ENCODE measurements at places on chromosomes 2 and 18.

DNA sequence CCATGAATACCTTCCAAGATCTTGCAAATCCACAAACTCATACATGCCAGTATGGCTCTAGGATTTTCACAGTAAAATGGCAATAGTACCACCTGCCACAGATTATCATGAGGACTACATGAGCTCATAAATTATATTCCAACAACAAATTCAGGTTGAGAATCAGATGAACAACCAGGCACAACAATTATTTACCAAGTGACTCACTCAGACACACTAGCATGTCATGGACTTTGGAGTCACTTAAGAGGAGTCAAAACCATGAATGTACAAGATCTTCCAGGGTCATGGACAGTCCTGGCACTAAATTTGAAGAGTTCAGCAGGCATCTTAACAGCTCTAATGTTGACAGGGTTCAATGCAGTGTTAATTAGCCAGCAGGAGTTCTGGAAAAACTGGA lies 34.4 kb upstream of the BZW1 start:
- DNase-seq: no peak

GRCh38 chr2:236613612-236614011 lies 44.0 kb downstream of the ACKR3 start:
- DNase-seq: no peak

- DNase-seq: no peak
Observed at GRCh38 chr2:104405623-104406022, 448.3 kb upstream of the POU3F3 start.

DNA sequence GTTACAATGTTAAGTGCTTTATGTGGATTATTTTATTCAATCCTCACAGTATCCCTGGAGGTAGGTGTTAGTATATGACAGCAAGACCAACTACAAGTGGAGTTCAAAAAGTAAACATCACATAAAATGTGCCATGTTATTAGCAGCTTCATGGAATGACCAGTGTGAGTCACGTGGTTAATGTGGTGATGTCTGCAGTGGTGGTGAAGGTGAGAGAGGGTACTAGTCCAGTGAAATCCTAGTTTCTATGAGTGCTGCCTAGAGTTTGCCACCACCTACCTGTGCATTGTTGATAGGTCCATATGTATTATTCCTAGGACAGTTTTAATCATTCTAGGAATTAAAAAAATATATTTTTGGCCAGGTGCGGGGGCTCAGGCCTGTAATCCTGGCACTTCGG lies 865.2 kb upstream of the DDX18 start:
- no peak for DNase-seq

DNA sequence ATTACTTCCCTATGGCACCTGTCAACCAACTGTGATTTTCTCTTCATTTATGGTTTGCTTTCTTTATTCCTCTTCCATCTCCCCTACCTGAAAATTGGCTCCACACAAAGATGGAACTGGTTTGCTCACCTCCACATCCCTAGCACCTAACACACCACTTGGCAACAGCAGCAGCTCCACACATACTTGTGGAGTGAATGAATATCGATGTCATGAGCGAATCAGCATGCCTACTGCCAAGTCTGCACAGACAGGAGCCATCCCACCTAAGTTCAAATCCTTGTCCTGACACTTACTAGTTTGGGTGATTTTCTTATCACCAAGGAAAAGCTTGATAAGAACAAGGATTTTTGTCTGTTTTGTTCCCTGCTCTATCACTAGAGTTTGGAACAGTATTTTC lies 191.4 kb upstream of the TMEM200C start:
- DNase-seq: no peak

DNA sequence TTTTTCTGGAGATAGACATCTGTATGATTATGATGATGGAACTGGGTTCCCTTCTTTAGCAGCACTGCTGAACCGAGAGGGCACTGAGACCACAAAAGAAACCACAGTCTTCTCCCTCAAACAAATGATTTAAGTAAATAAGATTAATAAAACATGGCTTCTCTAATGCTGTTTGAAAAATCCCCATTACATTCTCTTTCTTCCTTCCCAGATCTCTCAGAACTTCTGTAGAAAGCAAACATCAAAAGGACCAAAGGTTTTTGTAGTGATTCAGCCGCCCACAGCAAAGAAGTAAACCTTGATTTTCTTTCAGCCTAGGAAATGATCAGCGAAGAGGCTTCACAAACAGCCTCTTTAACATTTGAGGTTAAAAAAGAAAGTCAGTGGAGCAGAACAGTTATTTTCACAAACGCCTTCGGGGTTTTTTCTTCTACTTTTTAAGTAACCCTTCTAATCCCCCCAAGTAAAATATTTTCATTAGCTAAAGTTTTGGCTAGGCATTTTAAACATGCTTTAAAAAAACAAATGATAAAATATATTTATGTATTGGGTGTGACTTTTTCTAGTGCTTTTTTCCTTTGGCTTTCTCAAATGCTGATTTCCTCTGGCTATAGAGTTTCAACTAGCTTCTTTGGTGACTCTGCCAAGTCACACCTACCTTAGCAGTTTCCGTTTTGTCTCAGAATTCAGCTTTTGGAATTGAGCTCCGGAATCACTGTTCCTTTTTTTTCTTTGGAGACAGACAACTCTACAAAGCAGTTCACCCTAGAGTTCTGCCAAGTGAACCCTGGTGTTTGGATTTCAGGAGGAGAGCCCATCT lies 89.6 kb downstream of the UPP2 start:
- DNase-seq: no peak

DNA sequence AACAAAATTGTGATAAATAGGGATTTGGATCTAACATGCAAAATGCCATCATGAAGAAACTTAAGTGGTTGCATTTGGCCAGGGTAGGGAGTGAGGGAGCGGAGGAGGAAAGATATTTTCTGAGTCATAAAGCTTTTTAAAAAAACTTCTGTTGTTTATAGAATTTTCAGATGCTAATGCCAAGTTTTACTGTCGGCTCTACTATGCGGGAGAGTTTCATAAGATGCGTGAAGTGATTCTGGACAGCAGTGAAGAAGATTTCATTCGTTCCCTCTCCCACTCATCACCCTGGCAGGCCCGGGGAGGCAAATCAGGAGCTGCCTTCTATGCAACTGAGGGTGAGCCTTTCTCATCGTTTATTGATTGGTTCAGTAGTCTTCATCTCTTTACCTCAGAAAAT lies 56.0 kb upstream of the PTH2R start:
- DNase-seq: no peak

DNA sequence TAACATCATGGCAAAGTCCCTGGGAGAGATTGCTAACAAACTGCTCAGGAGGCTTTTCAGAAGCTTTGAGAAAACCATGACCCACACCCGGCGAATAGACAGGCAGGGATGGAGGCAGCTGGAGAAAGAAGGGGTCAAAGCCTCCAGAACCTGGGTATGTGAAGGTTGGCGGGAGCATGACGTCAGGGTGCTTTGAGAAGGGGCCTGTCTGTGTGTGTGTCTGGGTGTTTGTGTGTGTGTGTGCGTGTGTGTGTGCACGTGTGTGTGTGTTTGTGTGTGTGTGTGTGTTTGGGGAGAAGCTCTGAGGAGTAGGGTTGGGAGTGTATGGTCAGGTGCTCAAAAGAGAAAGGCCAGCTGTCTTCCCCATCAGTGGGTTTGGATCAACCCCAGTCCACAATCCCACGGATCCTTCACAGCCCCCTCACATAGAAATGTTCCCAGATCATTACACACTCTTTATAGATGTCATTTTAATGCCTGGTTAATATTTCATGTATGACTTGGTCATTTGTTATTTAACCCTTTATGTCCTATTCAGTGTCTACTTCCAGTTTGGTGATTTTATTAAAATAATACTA lies 254.1 kb upstream of the SMIM21 start:
- no peak for DNase-seq

DNA sequence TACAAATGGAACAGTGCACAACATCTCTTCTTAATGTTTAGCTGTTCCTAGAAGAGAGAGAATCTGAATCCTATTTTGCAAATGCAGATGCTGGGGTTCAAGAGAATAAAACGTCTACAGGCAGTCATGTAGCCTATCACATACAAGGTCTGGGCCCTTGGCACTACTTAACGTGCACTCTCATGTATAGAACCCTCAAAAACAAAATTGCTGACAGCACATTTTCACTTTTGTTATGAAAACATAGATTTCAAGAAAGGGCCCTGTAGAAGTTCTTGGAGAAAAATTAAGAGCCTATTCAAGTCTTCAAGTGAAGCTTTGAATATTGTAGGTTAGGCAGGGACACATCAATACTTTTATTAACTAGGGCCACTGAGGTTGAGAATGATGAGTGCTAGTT lies 504.3 kb upstream of the FAM98A start:
- no peak for DNase-seq

GRCh38 chr18:79802298-79802697 lies 4.6 kb downstream of the KCNG2 start:
- DNase-seq: no peak

- no peak for DNase-seq
Observed at GRCh38 chr2:109351164-109351756, 222.3 kb downstream of the SH3RF3 start.

DNA sequence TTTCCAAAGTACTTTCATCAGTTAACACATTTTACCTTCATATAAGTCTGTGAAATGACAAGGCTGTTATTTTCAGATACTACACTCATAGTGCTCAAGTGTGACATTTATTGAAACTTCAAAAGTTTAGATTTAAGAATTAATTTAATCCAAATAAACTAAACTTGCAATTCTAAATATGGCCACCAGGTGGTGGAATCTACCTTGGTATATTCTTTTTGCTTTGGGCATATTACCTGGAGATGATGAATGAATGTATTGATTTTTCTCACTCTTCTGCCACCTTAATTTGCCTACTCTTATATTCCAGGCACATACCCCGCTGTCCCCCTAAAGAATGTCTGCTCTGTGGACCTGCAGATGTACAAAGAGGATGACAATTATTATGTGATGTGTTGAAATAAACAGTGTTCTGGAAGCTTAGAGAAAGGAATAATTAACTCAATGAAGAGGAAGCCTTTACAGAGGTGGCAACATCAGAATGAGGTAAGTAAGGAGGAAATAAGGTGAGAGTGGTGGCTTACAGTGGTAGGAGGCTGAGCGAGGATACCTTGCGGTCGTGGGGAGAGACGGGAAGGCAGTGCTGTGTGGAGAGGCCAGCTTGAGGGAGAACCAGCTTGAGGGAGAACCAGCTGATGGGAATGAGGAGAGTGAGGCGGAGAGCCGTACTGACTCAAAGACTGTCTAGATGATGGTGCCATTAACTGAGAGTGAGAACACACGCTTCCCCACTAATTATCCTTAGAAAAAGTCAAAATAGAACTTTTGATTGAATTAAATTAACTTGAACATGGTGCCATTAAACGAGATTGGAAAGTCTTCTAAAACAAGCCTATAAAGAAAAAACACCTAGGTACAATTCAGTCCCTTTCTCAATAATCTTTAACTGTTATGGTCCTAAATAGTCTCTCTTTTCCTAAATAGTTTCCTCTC lies 179.5 kb downstream of the CELF4 start:
- no peak for DNase-seq

- no peak for DNase-seq
Observed at GRCh38 chr18:37721544-37722522, 156.2 kb upstream of the CELF4 start.

DNA sequence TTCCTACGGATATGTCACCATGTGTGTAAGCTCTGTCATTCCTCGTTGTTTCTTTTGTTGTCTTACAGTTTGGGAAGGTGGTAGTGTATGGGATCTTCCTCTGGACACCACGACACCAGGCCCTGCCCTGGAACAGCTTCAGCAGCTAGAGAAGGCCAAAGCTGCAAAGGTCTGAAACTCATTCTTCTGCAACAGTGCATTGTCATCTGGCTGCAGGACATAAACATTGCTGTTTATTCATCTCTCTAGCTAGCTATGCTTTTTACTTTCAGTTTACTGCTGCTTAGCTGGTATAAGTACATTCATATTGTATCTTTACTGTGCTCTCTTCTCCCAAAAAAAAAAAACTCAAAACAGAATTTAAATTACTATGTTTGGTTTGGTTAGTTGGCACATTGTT lies 39.2 kb upstream of the KCNJ13 start:
- no peak for DNase-seq

- DNase-seq: no peak
Observed at GRCh38 chr2:60216452-60216995, 336.9 kb downstream of the BCL11A start.

DNA sequence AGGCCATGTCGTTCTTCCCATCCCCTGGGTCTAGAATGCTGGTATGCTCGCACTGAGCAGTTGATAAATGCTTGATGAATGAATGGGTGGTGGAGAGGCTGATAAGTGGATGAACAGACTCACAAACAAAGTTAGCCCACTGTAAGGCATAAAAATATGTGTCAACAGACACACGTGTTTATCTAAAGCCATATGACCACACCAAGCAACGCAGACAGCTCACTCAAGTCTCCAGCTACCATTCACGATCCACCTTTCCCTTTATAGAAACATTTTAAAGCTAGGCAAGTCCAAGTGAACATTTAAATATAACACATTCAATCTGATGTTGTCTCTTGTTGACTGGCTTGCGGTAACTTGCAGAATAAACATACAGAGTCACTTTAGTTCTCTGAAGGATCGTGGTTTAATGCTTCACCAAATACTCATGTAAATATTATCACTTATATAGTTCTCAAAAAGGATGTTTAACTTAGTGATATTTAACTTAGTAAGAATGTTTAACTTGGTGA lies 105.5 kb downstream of the NOL10 start:
- no peak for DNase-seq

All from stimulated activated CD8-positive, alpha-beta memory T cell treated with anti-CD3 and anti-CD28 coated beads, Interleukin-12 subunit alpha, Interleukin-12 subunit beta, amount 100 ng/mL, for 4 hours (primary cell).